Pulmonary artery endothelial cell (primary cell): ENCODE measurements at places on chromosomes 1 and 21. TPM values are rescaled to one million over a fixed set of nuclear protein-coding genes. Genes with fewer than 3 reads are reported as not detected.

The NES gene
- 285 and 293 TPM in 2 replicates for total RNA-seq

The BRINP3 gene
- not detected in 2 replicates for total RNA-seq

The TCP10L gene
- 0.25 TPM in 1 of 2 replicates, not detected in the other for total RNA-seq

The KIF26B gene
- 0.04 and 0.13 TPM in 2 replicates for total RNA-seq

The TTF2 gene
- 15.2 and 29.1 TPM in 2 replicates for total RNA-seq

The TRAF5 gene
- total RNA-seq: 14.4 and 14.8 TPM in 2 replicates

The PPCS gene
- 22.0 and 28.3 TPM in 2 replicates for total RNA-seq
